ENCODE measurements at places on chromosomes 3 and 15.

DNA sequence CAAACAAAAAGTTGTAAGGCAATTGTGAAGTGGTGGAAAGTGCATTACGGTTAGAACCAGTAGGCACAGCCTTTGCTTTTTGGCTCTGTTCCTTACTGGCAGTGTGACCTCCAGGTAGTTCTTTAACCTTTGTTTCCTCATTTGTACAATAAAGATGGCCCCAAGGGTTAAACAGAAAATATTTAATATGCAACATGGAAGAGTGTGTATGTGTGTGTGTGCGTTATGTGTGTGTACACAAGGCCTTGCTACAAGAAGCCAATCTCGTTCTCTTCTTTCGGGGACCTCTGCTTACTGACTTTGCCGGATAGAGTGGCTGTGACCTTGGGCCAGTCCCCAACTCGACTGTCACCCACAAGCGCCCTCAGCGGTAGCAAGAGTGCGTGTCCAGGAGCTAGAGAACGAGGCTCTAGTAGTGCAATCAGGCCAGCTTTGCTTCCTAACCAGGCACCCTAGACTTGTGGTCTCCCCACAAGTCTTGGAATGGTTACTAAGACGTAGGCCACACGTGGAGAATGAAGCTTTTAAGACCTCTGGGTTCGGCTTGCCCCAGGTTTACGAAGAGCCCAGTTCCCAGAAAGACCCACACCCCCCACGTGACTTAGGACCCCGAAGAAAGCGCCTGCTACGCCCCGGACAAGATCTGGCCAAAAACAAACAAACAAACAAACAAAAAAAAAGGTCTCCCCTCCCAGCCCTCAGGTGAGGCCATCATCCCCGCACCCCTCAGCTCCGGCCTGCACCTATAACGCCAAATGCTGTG is 593 bp downstream of the CIAO2A start:
- no peak for DNase-seq

GRCh38 chr15:99631255-99631654 is 65.5 kb downstream of the MEF2A start:
- no peak for DNase-seq

- no peak for DNase-seq
Measured at GRCh38 chr3:187120326-187120725, 19.0 kb downstream of the RPL39L start.

DNA sequence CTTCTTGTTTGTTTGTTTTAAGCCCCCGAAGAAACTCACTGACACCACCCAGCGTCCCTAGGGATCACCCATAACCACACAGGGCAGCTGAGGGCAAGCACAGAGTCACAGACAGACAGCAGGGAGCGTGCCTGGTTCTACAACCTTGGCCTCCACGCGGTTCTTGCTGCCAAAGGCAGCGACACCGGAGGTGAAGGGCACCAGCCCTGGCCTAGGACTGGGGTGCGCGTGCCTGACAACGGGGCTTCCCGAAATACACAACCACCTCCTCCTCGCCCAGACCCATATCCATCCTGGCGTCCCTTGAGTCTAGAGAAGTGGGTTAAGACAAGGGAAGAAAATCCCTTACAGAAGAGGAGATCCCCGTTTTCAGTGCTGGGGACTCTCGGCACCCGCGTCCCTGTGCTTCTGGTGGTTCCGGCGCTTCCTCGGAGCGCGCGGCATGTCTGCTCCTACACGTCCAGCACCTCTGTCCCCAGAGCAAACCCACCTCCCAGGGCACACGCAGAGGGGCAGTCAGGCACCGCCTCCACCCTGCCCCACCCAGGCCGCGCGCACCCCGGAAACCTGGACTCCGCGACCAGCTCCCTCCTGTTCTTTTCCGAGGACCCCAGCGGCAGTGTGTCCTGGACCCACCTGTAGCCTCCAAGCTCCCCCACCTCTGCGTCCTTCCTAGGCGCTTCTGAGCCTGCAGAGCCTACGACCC is 911 bp downstream of the RFTN1 start:
- DNase-seq: no peak

- no peak for DNase-seq
Measured at GRCh38 chr15:37902126-37902525, 32.3 kb upstream of the TMCO5A start.

DNA sequence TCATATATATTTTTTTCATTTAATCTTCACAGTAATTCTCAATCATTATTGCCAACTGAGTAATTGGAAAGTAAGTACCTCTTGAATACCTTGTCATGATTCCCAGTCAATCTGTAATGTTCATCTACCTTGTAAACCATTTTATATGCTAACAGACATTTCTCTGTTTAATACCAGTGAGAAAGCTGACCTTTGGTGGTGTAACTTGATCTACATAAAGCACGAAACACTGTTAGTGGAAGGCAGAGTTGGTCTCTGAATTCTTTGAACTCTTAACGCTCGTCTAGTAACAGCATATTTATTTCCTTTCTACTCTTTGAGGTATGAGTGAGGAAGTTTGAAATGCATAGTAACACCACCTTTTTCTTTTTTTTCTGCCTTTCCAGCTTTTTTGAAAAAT is 59.5 kb downstream of the SLC25A26 start:
- no peak for DNase-seq

DNA sequence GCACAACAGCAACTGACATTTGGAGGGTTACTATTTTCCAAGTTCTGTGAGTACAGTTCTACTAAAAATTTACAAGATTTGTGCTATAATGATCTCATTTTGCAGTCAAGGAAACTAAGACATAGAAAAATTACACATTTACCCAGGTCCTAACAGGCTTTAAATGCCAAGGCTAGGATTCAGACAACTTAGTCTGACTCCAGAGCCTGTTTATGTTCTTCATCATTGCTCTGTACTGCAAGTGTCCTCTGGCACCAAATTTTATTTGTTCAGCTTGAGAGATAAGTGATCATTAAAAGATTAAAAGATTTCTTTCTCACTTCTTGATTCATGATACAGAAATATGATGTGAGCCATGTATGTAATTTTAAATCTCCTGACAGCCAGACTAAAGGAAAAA is 290.8 kb downstream of the UBE2E2 start:
- no peak for DNase-seq

- DNase-seq: no peak
Measured at GRCh38 chr3:73164622-73165021, 103.2 kb downstream of the EBLN2 start.

- DNase-seq: no peak
Measured at GRCh38 chr3:66104535-66104934, 65.8 kb upstream of the MAGI1 start.

DNA sequence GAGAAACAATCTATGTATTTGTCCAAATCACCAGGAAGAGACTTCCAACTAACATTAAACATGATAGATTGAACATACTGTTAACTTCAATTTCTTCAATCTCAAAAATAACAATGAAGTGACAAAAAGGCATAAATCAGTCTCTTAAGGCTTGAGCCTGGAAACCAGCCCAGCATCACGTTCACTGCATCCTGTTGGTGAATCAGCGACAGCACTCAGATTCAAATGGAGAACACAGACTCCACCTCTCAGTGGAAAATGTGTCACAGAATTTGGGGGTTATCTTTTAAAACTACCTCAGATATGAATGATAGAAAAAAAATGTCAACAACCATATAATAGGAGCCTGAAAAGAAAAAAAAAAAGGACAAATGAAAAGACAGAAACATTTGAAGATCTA is 212.0 kb downstream of the MINAR1 start:
- no peak for DNase-seq

DNA sequence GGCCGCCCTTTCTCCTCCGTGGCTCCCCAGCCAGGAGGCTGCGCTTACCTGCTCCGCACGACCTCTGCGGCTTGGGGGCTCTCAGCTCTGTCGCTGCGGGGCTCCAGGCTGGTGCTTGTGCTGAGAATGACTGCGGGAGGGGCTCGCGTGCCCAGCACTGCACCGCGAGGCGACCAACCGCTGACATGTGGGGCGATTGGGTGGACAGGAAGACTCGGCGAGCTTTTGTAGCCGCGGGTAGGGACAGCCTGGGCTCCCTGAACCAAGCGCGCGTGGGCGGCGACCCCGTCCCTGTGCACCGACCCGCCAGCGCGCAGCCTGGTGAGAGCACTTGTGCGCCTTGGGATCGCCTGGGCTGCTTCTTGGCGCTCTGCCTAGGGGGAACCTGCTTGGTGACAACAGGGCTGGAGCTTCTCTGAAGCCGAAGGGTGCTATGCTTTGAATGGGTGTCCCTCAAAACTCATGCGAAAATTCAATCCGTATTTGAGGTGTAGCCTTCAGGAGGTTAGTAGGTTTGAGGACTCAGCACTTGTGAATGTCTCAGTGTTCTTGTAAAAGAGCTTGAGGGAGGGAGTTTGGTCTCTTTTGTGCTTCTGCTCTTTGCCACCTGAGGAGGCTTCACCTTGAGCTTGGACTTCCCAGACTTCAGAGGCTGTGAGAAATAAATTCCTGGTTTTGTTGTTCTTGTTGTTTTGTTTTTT is 50.4 kb downstream of the IL12A start:
- DNase-seq: no peak

DNA sequence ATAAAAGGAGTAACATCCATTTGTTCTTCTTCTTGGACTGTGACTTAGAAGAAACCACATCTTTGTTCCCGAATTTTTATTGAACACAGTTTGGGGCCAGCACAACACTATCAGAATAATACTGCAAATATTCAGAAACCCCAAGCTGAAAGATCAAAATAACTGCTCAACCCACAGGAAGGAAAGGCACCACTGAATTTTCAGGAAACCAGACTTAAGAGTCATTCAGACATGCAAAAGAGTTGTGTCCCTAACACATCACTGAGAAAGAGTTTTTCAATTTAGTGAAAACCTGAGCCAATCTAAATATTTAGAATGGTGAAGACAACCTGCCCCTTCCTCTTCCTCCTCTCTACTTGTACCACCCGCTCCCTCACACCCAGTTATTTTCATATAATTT is 295.0 kb upstream of the RORA start:
- DNase-seq: no peak

- DNase-seq: no peak
Measured at GRCh38 chr15:63990454-63990853, 55.8 kb downstream of the DAPK2 start.

DNA sequence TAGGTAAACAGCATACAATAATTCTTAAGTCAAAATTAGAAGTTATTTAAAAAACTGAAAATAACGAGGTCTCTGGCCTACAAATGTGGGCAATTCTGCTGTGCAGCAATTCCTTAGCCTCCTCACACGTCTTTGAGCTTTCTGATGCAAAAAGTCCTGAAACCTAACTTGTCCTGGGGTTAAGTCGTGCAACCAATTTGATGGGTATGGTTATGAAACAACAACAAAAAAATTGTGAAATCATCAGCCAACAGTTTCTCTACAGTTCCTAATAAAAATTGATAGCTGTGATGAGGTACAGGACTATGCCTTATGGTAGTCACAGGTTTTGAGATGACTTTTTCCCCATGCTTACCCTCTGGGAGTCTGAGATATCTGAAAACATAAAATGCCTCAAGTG is 6.5 kb upstream of the GLB1 start:
- no peak for DNase-seq

GRCh38 chr15:33236841-33237509 is 42.5 kb upstream of the FMN1 start:
- DNase-seq: no peak

GRCh38 chr3:122940628-122941086 is 86.9 kb downstream of the SEMA5B start:
- DNase-seq: no peak

DNA sequence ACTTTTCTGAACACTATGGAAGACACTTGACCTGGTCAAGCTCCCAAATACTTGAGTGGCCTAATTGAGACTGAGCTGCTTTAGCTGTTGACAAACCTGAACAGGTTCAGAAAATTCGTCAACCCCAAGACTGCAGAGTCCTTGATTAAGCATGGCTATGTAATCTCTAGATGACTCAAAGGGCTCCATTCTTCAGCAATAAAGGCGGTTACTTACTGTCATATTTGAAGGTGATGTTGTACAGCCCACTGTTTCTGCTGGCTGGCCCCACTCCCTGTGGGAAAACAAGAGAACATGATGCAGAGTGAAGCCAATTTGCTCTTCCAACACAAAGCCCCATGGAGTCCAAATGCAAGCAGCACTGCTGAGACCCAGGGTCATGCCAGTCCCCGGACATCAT is 45.1 kb downstream of the IL17RD start:
- DNase-seq: no peak

- no peak for DNase-seq
Measured at GRCh38 chr15:100112061-100112420, 229.7 kb downstream of the ADAMTS17 start.

GRCh38 chr3:101946906-101947305 is 97.6 kb downstream of the NFKBIZ start:
- DNase-seq: no peak

- no peak for DNase-seq
Measured at GRCh38 chr3:111952086-111952485, 26.7 kb upstream of the ABHD10 start.

- no peak for DNase-seq
Measured at GRCh38 chr3:169128579-169128978, 534.9 kb downstream of the MECOM start.

DNA sequence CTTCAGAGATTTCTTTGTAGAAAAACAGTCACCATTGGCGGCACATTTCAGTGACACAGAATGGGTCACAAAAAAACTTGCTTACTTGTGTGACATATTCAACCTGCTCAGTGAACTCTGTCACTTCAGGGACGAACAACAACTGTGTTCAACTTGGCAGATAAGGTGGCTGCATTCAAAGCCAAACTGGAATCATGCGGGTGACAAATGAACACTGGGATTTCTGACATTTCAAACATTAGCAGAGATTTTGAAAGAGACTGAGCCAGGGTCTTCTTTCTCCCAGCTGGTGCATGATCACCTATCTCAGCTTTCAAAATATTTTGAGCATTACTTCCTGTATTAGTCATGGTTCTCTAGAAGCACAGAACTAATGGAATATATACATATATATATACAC is 1.9 kb upstream of the EID1 start:
- DNase-seq: no peak

DNA sequence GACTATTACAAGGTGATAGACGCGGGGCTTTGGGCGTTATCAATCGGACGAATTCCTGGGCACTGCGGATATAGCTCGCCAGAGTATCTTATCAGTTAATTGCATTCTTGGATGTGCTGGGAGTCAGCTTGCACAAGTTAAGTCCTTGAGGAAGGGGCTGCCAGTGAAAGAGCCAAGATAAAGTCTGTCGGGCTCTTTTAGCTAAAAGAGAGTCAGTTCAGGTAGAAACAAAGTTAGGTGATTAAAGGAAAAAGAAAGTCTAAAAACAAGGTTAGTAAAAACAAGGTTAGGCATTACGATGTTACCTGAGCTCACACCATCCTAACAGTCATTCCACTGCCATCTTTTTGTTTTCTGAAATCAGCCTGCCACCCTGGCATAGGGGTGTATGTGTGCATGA is 6.1 kb upstream of the MCF2L2 start:
- no peak for DNase-seq

DNA sequence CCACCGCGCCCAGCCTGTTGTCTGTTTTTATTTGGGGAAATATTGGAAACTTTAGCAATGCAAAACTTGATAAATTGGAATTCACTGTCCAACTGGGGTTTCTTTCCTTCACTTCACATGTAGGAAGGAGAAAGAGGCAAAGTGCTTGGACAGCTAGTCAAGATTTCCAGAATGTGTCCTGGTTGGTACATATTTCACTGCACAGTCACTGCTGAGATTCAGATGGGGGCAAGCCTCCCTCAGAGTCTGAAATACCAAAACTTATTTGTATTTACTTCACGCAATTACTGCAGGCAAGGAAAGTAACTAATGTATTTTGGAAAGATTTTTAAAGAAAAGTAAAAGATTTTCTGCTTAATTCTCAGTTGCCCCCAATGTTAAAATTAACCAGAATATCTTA is 21.0 kb downstream of the LRRC31 start:
- DNase-seq: no peak
